Type B pancreatic cell (in vitro differentiated cells): ENCODE measurements at places on chromosomes 6 and 20.

DNA sequence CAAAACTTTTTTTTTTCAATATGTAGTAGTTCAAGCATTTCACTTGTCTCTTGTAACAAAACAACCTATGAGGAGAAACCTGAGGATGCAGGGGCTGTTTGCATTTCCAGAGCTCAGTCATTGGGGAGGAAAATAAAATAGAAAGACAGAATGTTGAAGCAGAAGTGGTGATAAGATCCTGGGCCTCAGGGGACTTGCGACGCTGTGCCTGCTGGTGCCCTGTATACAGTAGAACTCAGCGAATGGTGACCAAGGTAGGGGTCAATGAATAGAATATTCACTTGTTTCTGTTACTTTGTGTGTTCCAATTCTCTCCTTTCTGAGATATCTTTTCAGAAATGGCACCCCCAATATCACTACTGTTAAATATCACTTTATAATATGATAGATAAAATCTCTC is 271.6 kb downstream of the FARS2 start:
- no peaks in the 10 kb centered on the region for H3K27me3 ChIP-seq
- no peaks in the 10 kb centered on the region for H3K4me1 ChIP-seq
- no peak for DNase-seq
- H3K27ac ChIP-seq = no peak overlapping the region
- no peaks in the 10 kb centered on the region for H3K36me3 ChIP-seq

GRCh38 chr6:81929828-81930227 is 177.3 kb upstream of the TENT5A start:
- H3K4me3 ChIP-seq = no peak overlapping the region
- H3K27ac ChIP-seq = no peak overlapping the region
- H3K4me1 ChIP-seq = no peaks in the 10 kb centered on the region
- H3K36me3 ChIP-seq = no peaks in the 10 kb centered on the region

- no peak overlapping the region for H3K27ac ChIP-seq
- no peak overlapping the region for H3K4me3 ChIP-seq
- no peaks in the 10 kb centered on the region for H3K27me3 ChIP-seq
- H3K4me1 ChIP-seq = no peaks in the 10 kb centered on the region
Observed at GRCh38 chr20:7449269-7449668, 491.0 kb downstream of the HAO1 start.

DNA sequence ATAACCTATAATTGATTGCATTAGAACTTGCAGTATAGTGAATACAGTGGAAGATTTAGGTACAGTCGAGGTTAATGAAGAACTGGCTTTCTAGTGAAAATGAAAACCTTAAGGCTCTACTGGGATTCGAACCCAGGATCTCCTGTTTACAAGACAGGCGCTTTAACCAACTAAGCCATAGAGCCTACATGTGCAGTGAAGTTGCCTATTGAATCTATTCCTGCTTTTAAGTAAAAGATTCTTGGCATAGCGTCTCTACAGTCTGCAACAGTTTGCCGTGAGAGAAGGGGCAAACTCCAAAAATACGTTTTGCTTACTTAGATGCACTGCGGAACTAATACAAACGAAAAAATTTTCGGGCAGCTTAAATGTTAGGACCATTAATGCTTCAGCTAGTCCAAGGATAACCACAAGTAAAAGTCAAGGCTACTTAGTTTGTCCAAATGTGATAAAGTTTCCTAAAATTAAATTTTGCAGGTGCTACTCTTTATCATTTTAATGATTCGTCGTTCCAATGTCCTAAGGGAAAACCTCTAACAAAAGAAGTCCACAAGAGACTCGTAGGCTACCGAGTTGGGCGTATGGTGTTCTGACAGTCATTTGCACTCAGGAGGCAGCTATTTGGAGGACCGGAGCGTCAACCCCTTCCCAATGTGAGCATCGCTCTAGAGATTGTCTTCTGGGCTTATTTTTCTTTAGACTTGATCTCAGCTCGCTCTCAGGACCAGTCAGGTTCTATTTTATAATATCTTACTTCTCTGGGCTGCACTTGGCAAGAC is 31.3 kb upstream of the ZSCAN23 start:
- DNase-seq = no peak
- H3K27ac ChIP-seq = peak overlapping the region; percentile 65
- peaks cover 31% of the 10 kb centered on the region for H3K27me3 ChIP-seq

DNA sequence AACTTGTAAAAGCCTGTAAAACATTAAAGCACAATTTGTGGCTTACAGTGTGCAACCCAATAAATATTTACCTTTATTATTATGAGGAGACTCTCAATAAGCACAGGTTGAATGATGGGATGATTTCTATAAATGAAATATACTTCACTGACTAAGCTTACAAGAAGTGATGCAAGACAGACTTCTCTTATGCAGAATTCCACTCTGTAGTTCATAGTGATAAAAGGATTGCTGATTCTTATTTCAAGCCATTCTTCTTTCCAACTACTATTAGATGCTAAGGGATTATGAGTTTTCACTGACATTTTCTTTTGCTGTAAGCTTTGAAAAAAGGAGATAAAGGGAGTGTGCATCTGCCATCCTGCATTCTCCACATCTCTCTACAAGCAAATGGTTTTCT is 149.0 kb upstream of the ARG1 start:
- H3K27ac ChIP-seq = no peak overlapping the region
- no peaks in the 10 kb centered on the region for H3K36me3 ChIP-seq
- no peaks in the 10 kb centered on the region for H3K4me1 ChIP-seq
- no peaks in the 10 kb centered on the region for H3K27me3 ChIP-seq
- DNase-seq = no peak

DNA sequence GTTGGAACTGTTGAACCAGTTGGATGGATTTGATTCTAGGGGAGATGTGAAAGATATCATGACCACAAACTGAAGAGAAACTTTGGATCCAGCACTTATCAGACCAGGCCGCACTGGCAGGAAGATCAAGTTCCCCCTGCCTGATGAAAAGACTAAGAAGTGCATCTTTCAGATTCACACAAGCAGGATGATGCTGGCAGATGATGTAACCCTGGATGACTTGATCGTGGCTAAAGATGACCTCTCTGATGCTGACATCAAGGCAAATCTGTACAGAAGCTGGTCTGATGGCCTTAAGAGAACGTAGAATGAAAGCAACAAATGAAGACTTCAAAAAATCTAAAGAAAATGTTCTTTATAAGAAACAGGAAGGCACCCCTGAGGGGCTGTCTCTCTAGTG is 72.8 kb upstream of the CDYL start:
- no peaks in the 10 kb centered on the region for H3K27me3 ChIP-seq
- no peak for DNase-seq
- H3K36me3 ChIP-seq = no peaks in the 10 kb centered on the region
